ENCODE measurements at places on chromosomes 11 and 22.

DNA sequence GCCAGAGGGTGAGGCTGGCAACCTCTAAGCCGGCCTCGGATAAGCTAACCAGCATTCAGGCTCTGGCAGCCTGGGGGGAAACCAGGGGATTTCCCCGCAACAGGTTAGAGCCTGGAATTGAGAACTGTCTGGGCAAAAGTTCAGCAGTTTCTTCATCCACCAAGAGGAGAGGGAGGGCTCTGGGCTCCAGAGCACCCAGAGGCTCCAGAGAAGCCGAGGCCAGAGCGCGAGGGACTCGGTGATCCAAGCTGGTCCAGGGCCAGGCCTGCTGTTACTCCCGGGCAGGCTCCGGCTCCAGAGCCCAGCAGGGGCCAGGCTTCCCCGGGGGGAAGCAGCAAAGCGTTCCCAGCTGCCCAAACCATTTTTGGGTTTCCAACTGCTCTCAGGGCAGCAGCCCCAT lies 13.3 kb upstream of the SH3BP1 start:
- no peak for DNase-seq

GRCh38 chr11:38710262-38710661 lies 2112.2 kb upstream of the RAG2 start:
- no peak for DNase-seq

- DNase-seq = no peak
Measured at GRCh38 chr11:65215441-65216076, 33.8 kb downstream of the CAPN1 start.

DNA sequence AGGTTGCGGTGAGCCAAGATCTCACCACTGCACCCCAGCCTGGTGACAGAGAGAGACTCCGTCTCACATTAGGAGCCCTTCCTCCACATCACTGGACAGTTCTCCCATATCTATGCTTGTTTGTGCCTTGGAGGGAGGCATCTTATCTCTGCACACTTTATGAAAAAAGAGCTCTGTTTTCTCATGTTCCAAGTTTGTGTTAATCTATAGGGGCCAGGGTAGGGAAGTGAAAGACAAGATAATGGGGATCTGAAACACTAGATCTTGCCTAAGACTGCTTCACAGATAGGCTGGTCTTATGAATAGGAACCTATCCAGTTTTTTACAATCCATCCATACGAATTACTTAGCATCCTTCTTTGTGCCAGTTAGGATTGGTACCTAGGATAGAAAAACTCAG lies 17.1 kb downstream of the OR6Q1 start:
- no peak for DNase-seq

- no peak for DNase-seq
Measured at GRCh38 chr11:67588136-67588503, 4.5 kb downstream of the GSTP1 start.

DNA sequence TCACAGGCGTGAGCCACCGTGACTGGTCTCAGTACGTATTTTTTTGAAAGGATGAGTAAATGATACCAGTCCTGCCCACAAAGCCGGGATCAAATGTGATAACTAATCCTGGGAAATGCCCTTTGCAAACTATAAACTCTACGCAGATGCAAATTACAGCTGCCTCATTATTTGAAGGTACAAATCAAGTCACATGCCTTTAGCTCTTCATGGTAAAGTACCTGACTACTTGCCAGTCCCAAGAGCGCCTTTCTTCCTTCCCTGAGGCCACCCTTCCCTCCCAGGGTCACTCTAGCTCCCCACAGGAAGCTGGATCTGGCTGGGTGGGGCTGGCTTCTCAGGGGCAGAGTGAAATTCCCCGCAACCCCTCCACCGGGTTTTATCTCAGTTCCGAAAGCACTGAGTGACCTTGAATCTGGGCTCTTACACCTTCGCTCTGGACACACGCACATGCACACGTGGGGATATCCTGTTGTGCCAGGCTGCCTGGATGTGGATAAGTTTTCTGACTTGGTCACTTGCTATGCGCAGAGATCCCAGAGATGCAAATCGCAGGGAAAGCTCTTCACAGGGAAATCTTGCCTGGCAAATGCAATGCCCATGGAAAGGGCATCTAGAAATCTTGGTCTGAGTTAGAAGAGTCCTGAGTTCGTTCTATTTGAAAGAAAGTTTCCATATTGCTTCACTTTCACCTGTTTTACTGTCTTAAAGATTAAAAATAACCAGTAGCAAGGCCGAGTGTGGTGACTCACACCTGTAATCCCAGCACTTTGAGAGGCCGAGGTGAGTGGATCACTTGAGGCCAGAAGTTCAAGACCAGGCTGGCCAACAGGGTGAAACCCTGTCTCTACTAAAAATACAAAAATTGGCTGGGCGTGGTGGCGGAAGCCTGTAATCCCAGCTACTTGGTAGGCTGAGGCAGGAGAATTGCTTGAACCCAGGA lies 8.5 kb downstream of the A4GALT start:
- no peak for DNase-seq

GRCh38 chr22:21080435-21081137 lies 34.8 kb downstream of the LRRC74B start:
- DNase-seq = no peak

GRCh38 chr11:26025676-26026075 lies 306.3 kb upstream of the ANO3 start:
- DNase-seq = no peak

All from CD4-positive, alpha-beta T cell treated with Interleukin-2 at 100 ng/mL for 4 hours (primary cell).